ENCODE measurements at places on chromosomes 6 and 20.

DNA sequence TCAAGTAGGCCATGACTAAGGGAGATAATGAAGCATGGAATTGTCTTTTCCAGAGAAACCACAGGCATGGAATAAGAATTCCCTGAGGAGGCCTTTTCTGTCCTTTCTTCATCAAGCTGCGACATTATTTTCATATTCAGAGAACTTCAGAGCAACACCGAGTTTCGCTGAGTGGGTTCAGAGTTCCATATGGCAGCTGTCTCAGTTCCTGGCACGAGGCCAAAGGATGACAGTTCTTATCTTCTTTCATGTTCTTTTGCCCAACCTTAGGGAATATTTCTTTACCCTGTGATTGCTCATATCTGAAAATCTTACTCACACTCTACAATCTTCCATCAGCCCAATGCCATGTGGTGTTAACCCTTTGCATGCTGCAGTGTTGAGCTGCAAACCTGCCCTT, 135.3 kb upstream of the BMP2 start:
- no peak for DNase-seq

DNA sequence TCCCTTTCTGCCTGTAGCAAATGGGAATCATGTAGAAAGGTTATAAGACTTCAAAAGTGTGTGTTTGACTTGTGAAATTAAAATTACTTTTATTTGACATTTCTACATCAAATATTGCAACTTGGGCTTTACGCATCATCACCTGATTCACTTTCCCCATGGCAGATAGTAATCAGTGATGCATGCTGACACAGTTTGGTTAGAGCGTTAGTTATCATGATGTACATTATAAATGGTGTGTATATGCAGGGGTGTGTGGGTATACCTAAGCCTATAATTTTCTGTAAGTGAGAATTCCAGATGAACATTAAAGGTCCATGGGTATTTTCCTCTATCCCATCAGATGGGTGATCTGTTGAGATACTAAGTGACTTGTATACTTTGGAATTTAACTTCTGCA, 141.5 kb downstream of the KLHL32 start:
- DNase-seq: no peak

DNA sequence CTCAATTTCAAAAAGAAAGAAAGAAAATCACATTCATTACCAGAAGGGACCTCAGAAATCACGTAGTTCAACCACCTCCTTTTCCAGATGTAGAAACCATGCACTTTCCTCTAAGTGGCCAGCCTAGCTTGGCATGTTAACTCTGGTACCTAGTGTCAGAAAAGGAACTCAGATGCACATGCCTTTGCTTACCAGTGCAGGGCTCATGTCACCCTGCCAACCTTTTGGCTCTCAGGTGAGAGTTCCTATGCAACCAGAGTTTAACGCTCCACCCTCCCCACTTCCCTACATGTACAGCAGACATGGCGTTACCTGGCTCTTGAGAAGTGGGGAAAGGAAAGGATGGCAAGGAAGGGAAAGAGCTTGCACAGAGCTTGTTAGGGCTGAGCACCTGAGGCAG, 16.3 kb upstream of the IL17F start:
- no peak for DNase-seq

- no peak for DNase-seq
Measured at GRCh38 chr20:60664106-60664505, 588.0 kb upstream of the CDH4 start.

DNA sequence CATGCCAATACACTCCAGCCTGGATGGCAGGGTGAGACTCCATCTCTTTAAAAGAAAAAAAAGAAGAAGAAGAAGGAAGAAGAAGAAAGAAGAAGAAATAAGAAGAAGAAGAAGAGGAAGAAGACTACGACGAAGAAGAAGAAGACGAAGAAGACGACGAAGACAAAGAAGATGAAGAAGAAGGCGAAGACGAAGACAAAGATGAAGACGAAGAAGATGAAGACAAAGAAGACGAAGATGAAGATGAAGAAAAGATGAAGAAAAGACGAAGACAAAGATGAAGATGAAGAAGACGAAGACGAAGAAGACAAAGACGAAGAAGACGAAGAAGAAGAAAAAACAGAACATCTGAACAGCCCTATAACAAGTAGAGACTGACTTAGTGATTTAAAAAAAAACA, 33.0 kb downstream of the TRPC4AP start:
- no peak for DNase-seq

DNA sequence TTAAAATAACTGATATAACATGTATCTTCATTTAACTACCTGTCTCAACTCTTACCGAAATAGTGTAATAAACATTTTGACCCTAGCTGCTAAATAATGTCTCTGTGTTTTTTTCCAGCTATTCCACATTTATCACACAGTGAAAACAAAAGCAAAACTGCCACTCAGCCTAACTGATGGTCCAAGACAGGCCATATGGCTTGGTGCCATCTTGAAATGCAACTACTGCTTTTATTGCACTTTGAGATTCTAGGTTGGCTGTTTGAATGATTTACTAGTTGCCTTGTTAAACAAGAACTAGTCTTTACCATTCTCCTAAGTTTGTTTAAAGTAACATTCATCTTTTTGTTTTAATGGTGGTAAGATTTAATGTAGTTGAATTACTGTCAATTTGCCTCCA, 739.8 kb downstream of the TFAP2A start:
- DNase-seq: no peak

DNA sequence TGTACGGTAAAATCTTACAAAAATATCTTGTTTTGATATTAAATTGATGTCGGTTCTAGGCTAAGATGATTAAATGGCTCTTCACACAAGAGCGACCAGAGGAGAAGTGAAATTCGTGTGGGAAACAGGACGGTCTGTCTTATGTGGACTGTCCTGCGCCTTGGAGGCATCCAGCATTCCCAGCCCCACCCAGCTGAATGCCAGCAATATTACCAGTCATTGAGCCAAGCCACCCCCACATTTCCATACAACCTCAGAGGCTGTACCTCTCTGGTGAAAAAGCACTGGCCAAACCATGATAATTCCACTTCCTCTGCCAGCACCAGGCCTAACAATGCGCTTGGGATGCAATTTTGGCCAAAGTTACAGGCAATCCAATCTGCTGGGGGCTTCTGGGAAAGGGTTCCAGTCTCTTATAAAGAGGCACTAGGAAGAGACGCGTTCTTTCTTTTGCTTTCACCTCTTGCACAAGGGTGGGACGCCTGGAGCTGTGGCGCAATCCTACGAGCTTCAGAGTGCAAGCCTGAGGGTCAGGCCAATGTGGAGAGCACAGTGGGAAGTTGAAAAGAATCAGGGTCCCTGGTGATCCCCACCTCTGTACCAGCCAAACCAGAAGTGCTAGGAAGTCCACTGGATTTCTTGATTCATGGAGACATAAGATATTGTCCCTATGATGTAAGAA, 213.1 kb downstream of the PREX1 start:
- no peak for DNase-seq

- no peak for DNase-seq
Measured at GRCh38 chr6:187210-187861, 105.0 kb upstream of the DUSP22 start.

GRCh38 chr6:56046576-56046975, 171.2 kb upstream of the BMP5 start:
- no peak for DNase-seq

DNA sequence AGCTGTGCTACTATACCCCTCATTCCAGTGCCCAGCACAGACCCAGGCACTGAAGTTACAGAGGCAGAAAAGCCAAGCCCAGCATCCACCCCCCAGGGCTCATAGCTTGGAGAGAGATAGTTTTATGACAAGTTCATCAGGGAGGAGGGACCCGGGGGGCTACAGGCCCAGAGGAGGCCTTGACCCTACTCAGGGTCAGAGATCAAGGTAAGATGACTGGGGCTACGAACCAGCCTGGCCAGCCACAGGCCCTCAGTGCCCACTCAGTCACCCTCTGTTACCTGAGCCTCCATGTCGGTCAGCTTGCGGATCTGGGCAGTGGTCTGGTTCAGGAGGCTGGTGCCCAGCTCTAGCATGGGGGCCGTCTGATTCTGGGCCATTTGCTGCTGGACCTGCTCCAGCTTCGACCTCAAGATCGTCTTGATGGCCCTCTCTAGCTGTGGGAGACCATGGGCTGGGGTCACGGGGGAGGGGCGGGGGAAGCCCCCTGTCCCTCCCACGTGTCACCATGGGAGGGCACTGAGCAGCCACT, 26.1 kb downstream of the ANGPT4 start:
- DNase-seq: no peak

DNA sequence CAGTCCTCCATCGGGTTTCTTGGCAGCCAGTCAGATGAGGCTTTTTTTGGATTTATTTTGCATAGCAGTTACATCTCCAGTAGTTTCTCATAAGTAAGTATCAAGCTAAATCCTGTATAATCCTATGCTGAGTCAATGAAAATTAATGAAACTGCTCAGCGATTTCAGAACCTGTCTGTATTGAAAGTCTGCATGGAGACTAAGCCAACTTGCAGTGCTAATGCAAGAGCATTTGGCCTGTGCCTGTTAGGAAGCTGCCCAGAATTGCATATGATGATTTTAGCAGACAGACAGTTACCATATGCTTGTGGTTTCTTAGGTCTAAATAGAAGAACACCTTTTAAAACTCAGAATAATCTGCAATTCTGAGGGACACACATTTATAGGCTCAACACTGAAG, 25.2 kb upstream of the LRRN4 start:
- DNase-seq: no peak

- DNase-seq: no peak
Measured at GRCh38 chr6:7446619-7447325, 57.2 kb downstream of the RIOK1 start.

- no peak for DNase-seq
Measured at GRCh38 chr6:26249957-26250697, 114.9 kb upstream of the BTN3A2 start.

DNA sequence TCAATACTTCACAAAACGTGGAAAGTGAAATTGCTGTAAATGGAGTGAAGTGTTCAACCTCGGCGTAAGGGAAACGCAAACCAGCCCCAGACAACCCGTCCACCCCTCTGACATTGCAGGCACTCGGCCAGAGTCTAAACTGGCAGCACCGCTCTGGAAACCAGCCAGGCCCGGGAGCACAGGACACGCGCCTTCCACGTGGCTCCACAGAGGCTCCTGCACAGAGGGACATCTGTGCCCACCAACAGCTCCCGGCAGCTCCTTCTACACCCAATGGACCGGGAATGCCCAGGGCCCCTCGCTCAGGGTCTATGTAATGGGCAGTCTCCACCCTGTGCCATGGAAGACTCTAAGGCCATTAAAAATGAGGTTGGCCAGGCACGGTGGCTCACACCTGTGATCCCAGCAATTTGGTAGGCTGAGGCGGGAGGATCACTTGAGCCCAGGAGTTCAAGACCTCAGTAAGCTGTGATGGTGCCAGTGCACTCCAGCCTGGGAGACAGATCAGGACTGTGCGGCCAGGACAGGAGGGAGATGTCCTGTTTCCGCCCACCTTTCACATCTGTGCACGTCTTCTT, 3.4 kb upstream of the HELZ2 start:
- DNase-seq: peak; percentile 12

- no peak for DNase-seq
Measured at GRCh38 chr20:57396984-57397692, 5.9 kb downstream of the RBM38 start.

All from NCI-H446 (cell line).